ENCODE measurements at places on chromosomes 3 and 15.

GRCh38 chr3:116939091-116939490 lies 229.5 kb downstream of the TUSC7 start:
- no peaks in the 10 kb centered on the region for H3K4me1 ChIP-seq
- no peak overlapping the region for H3K27ac ChIP-seq
- no peaks in the 10 kb centered on the region for H3K36me3 ChIP-seq
- no peaks in the 10 kb centered on the region for H3K27me3 ChIP-seq

- DNase-seq: no peak
- H3K36me3 ChIP-seq: no peaks in the 10 kb centered on the region
Measured at GRCh38 chr15:89900849-89901248, 7.1 kb upstream of the AP3S2 start.

DNA sequence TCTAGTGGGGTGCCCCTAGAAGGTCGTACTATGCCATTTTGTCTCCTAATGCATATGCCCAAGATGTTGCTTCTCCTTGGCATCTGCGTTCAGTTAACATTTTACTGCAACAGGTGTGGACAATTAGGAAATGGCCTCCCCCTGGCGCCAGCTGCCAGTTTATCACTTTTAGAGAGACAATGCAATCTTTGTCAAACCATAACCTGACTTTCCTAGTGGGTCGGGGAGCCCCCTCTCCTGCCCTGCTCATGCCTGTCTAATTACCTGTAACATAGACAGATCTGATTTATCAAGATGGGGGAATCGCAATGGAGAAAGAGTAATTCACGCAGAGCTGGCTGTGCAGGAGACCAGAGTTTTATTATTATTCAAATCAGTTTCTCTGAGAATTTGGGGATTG lies 353.7 kb upstream of the SGO1 start:
- no peak for DNase-seq
- H3K27ac ChIP-seq: no peak overlapping the region
- no peak overlapping the region for H3K4me3 ChIP-seq
- H3K36me3 ChIP-seq: no peaks in the 10 kb centered on the region
- H3K4me1 ChIP-seq: no peaks in the 10 kb centered on the region

DNA sequence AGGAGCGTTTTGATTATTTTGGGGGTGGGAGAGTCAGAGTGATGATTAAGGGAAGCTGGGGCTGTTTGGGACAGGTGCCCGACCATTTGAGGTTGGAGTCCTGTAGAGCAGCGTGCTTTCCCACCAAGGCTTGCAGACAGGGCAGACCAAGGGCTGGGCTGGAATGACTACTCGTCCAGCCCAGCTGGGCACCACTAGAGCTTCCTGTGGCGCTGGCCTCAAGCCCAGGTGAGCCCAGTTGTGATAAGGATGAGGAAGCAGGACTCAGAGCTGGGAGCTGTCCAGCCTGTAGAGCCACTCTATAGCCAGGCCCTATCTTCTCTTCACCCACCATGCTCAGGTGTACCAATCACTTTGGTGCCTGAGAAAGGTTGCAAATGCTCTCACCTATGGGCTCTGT lies 75.8 kb upstream of the ACAN start:
- H3K27ac ChIP-seq: no peak overlapping the region
- no peak for DNase-seq
- H3K27me3 ChIP-seq: peaks cover 2% of the 10 kb centered on the region
- no peaks in the 10 kb centered on the region for H3K36me3 ChIP-seq

DNA sequence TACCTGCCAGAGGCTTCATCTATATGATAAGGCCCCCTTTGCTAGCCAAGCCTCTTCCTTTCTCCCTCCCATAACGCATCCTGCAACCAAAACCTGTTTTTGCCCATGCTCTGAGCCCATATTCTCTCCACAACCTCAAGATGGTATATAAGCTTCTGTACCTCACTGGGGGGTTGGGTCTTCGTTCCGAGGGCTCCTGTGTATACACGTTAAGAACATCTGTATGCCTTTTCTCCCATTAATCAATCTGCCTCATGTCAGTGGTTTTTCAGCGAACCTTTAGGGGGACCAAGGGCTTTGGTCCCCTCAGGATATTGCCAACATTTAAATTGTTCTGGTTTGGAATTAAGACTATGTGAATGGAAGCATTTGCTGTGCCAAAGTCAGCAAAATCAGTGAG lies 168.0 kb downstream of the PEX5L start:
- no peaks in the 10 kb centered on the region for H3K4me1 ChIP-seq
- no peak overlapping the region for H3K4me3 ChIP-seq
- no peaks in the 10 kb centered on the region for H3K36me3 ChIP-seq
- peaks cover 5% of the 10 kb centered on the region for H3K27me3 ChIP-seq
- DNase-seq: no peak

DNA sequence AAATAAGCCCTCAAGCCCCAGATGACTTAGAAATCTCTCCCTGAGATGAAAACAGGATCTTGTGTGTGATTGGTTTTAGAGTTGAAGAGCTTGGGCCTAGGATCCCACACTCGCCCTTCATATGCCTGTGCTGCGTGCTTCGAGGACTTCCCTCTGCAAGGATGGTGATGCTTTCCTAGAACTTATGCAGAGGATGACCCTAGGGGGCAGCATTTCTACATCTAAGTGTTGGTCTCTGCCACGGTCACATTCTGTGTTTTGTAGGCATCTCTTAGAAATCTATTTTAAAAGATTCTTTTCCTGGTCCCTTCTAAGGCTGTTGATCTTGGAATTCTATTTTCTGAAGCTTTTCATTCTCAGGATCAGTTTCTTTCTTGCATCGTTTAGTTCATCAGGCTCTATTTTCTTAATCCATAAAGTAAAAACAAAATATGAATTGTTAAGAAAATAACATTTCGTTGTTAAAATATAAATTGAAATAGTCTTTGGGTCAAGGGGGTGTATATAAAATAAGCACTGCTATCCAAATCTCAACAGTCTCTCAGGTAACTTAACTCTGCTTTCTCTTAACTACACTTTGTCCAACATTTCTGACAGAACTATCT lies 45.7 kb downstream of the WDR76 start:
- H3K36me3 ChIP-seq: peaks cover 25% of the 10 kb centered on the region
- H3K27me3 ChIP-seq: no peaks in the 10 kb centered on the region
- H3K27ac ChIP-seq: no peak overlapping the region
- DNase-seq: no peak
- no peak overlapping the region for H3K4me3 ChIP-seq

GRCh38 chr3:191982481-191982880 lies 521.5 kb downstream of the PYDC2 start:
- no peak for DNase-seq
- no peaks in the 10 kb centered on the region for H3K36me3 ChIP-seq
- H3K27me3 ChIP-seq: no peaks in the 10 kb centered on the region
- H3K4me3 ChIP-seq: no peak overlapping the region
- H3K27ac ChIP-seq: no peak overlapping the region

DNA sequence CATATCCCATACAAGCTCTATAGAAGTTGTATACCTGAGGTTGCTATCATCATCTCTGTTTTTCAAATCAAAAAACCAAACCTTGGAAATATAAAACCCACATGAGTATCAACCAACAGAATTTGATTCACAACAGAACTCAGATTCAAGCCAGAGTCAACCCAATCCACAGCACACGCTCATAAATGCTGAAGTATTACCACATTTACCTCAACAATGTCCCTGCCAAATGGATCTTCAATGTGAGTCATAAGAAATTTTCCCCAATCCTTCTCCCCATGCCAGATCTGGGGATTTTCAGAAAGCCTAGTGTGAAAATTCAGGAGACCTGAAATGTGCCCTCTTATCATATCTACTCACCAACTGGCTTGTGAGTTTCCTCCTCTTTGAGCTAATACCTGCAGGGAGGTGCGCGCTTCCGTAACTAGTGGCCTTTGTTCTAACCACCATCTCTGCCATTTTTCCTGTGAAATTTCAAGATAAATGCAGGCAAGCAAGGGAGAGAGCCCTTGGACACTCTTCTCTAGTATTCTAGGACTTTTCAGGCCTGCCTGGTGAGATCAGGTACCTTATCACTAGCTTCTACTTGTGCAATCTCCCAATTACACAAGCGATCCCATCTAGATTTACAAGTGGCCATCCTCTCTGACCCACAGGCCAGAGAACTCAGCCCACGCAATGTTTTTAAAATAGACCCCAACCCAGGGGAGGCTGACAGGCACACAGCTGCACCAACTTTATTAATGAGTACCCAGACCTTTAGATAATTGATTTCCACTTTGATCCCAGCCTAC lies 1076.9 kb upstream of the CFAP20DC start:
- no peak overlapping the region for H3K27ac ChIP-seq
- H3K27me3 ChIP-seq: peaks cover 2% of the 10 kb centered on the region
- no peak overlapping the region for H3K4me3 ChIP-seq
- DNase-seq: no peak
- no peaks in the 10 kb centered on the region for H3K4me1 ChIP-seq

DNA sequence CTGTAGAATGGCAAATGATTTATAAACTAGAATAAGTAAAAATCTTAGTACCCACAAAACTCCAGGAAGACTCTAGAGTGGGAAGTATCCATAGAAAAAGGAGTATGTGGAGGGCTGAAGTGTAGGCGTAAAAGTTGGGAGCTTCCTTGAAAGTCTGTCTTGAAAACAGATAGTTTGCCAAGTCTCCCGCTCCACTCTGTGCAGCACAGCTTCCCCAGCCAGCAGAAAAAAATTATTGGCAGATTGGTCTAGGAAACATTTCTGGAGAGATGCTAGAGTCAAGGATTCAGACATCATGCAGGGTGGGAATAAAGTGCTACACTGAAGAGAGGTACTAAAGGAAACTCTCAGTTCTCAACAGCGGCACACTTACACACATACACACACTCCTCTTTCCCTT lies 53.4 kb upstream of the CD200R1L start:
- H3K4me1 ChIP-seq: peaks cover 1% of the 10 kb centered on the region
- no peak overlapping the region for H3K4me3 ChIP-seq
- H3K36me3 ChIP-seq: peaks cover 8% of the 10 kb centered on the region
- H3K27ac ChIP-seq: no peak overlapping the region
- peaks cover 4% of the 10 kb centered on the region for H3K27me3 ChIP-seq
- DNase-seq: no peak

Data from activated naive CD8-positive, alpha-beta T cell treated with anti-CD3 and anti-CD28 coated beads, Interleukin-2, amount 10 ng/mL, durations not matched to agents 7 days and 5 days (primary cell).